Cardiac fibroblast (primary cell): ENCODE measurements at places on chromosomes 7 and 10.
A peak's percentile ranks its signal among the peaks of the same experiment; 100 is the strongest.

GRCh38 chr7:4633012-4633411 is 49.1 kb upstream of the FOXK1 start:
- peak; percentile 81 for DNase-seq

GRCh38 chr7:23434147-23434917 is 36.0 kb downstream of the IGF2BP3 start:
- DNase-seq, result no peak

- DNase-seq, result no peak
Observed at GRCh38 chr7:157499121-157499834, 162.5 kb downstream of the DNAJB6 start.

GRCh38 chr10:122459561-122460273 is 1.6 kb upstream of the HTRA1 start:
- peak; percentile 79 for DNase-seq

GRCh38 chr7:112080441-112080840 is 125.8 kb downstream of the DOCK4 start:
- DNase-seq, result peak; percentile 96

DNA sequence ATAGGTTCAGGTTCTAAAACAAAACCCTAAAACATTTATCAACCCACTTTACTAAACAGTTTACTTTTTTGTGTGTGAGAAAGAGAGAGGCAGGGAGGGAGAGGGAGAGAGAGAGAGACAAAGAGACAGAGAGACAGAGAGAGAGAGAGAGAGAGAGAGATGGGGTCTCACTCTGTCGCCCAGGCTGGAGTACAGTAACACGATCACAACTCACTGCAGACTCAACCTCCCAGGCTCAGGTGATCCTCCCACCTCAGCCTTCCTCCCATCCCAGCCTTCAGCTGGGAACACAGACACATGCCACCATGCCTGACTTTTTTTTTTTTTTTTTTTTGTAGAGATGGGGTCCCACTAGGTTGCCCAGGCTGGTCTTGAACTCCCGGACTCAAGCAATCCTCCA is 52.9 kb downstream of the PARD3 start:
- DNase-seq, result no peak

DNA sequence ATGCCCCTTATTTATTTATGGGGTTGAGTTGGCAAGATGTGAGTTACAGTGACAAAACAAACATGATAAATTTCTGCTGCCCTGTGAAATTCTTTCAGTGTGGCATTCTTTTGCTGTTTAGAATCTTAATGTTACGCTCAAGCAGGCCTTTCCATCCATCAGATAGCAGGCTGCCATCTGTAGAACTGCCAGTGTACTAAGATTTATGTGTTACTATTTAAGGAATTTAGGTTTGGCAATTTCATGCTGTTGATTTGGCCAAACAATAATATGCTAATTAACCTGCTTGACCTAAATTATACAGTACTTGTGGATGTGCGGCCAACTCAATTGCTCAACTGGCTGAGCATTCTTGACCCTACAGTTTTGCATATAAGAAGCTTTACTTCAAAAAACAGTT is 477.7 kb upstream of the TPK1 start:
- peak; percentile 1 for DNase-seq

DNA sequence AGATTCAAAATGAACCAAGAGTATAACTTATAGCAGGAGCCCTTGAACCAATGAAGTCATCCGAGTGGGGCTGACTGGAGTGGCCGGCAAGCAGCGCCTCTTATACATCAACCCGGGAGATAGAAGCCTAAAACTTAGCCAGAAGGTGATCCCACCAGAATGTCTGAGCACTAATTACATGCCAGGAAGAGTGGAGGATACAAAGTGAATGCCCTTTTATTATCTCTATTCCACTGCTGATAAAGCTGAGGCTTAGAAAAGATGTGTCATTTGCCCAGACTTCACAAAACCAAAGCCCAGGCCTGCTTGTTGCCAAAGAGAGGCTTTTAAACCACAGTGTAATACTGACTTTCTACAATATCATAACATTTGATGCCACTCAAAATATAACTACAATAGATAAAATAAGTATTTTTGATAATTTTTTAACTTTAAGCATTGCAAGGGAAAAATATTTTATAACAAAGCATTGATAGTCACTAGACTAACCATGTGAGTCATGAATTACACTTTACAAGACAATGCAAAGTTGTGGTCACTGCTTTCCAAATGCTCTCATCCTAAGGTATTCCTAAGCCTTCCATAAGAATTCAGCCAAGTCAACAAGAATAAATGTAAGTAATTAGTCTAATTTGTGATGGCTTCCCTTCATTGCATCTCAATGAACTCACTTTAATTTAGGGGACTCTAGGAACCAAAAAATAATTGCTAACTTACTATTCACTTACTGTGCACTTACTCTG is 58.6 kb upstream of the ARID5B start:
- DNase-seq, result peak; percentile 76

DNA sequence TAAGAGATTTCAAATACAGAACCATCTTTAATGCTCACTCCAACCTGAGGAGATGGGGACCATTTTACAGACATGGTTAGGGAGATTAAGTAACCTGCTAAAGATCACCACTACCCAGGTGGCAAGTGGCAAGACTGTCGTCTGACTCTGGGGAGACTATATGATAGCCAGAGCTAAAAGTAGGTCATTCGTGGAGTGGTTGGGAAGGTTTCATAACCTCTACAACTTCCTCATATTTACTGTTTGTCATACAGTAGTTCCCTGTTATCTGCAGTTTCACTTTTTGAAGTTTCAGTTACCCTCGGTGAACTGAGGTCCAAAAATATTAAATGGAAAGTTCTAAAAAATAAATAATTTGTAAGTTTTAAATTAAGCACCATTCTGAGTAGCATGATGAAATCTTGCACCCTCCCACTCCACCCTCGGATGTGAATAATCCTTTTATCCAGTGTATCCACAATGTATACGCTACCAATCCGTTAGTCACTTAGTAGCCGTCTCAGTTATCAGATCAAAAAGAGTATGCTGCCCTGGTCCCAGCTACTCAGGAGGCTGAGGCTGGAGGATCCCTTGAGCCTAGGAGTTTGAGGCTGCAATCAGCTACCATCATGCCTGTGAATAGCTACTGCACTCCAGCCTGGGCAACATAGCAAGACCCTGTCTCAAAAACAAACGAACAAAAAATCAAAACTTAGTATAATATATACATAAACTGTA is 14.9 kb upstream of the LGI1 start:
- DNase-seq, result no peak

GRCh38 chr10:82498976-82499375 is 624.0 kb downstream of the NRG3 start:
- DNase-seq, result no peak

DNA sequence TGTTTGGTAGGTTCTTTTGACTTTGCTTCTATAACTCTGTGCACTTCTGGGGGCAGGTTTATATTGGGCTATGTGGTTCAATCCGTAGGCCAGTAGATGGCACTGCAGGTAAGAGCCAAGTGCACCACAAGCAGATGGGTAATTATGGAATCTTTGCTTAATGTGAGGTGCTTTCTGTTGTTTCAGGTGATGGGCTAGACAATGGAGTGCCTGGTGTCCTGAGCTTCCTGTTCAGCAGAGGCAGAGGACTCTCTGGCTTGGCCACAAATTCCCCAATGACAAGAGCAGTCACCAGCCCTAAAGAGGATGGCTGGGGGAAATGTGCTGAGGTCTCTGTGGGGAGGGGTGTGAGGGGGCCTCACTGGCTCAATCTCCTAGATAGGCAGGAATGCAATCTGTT is 455.0 kb downstream of the CCSER2 start:
- DNase-seq, result peak; percentile 12

GRCh38 chr10:92350411-92350810 is 59.4 kb downstream of the MARCHF5 start:
- no peak for DNase-seq

- no peak for DNase-seq
Observed at GRCh38 chr10:46294641-46295220, 7.9 kb downstream of the ANTXRL start.

GRCh38 chr7:4738711-4739527 is 36.5 kb upstream of the AP5Z1 start:
- peak; percentile 95 for DNase-seq

GRCh38 chr7:20647908-20648776 is 32.7 kb downstream of the ABCB5 start:
- DNase-seq, result peak; percentile 38

- DNase-seq, result peak; percentile 34
Observed at GRCh38 chr10:122373721-122374120, 787 bp upstream of the PLEKHA1 start.

DNA sequence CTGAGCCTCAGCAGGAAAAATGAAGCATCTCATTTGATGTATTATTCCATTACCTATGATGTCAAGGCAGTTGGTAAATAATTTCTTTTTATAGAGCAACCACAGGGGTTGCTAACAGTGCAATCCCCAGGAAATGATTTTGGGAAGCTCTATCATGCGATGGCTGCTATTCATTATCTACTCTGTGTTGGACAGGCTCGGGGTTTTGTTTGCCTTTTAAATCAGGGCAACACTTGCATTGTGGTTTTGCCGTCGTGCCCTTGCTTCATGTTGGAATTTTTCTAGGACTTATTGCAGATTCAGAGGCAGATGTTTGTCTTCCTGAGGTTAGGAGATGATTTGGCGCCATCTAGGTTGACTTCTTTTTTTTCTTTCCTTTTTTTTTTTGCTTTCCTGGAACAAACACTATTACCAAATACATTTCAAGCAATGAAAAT is 128.4 kb downstream of the BICC1 start:
- peak; percentile 94 for DNase-seq

- DNase-seq, result no peak
Observed at GRCh38 chr10:31317652-31318381, 1.2 kb upstream of the ZEB1 start.

- no peak for DNase-seq
Observed at GRCh38 chr7:131183611-131184119, 144.0 kb upstream of the MKLN1 start.

- no peak for DNase-seq
Observed at GRCh38 chr7:137846549-137846826, 286 bp downstream of the DGKI start.

DNA sequence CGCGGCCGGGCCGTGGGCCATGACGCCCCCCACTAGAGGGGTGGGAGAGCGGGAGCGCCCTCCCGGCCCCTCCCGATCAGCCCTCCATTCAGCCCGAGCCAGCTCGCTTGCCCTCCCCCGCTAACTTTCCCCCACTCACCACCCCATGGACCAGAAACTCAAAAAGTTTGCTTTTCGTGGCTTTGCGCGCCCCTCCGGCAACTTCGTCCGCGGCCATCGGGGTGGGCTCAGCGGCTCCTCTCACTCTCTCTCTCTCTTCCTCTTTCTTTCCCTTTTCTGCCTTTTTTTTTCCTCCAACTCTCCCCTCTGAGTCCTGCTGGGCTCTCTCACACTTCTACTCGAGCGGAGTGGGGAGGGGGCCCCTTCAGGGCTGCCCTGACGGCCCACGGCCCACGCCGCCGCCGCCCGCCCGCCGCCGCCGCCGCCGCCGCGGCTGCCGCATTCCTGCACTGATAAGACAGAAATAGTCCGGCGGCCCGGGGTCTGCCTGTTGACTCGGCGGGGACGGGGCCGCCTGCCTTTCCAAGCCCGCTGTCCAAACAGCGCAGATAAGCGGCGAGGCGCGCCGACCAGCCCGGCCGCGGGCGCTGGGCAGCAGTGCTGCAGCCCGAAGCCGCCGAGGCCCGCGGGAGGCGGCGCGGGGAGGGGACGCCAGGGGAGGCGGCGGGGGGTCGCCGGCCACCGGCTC is at the start of gene SMARCD3:
Gene SMARCD3, minus strand, starts transcription at position 349 of the 688 bp plus-strand sequence. Its CDS starts 132 bp downstream, at position 217.
- peak; percentile 77 for DNase-seq

DNA sequence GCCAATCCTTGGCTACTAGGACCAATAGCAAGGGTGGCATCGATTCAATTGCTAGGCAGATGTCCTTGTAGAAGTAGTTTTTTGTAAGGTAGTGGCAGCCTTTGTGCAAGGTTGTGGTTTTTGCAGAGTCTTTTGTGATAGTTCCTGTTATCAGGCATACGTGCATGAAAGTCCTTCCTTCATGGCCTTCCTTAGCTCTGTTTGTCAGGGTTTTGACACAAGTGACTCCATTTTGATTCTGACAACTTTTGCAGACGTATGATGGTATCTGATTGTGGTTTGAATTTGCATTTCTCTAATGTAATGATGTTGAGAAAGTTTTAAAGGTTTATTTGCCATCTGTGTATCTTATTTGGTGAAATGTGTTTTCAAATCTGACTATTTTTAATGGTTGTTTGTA is 71.8 kb upstream of the SYPL1 start:
- DNase-seq, result no peak

GRCh38 chr7:134327896-134328295 is 11.2 kb upstream of the SLC35B4 start:
- DNase-seq, result peak; percentile 58

DNA sequence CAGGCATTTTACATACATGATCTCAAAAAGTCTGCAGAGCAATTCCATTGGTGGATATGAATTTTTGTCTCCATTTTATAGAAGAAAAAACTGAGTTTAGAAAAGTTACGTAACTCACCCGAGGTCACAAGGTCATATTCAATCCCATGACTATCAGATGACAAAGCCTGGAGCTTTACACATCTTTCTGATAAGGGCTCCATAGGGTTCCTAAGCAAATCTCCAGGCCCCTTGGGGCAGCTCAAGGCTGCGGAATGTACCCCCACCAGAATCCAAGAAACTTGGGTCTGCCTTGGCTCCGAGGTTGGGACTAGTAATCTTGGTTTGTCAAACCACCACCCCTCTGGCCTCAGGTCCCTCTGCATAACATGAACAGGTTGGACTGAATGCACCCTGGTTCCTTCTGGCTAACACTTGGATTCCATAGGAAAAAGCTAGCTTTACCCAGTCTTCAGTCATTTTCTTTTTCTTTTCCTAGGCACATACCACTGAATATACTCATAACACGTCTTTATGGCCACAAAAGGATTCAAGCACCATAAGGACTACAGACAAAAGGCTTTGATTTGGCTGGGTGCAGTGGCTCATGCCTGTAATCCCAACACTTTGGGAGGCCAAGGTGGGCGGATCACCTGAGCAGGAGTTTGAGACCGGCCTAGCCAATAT is 55.5 kb downstream of the PIP4K2A start:
- DNase-seq, result peak; percentile 61

- peak; percentile 92 for DNase-seq
Observed at GRCh38 chr10:62045765-62046521, 144.4 kb downstream of the ARID5B start.

- DNase-seq, result no peak
Observed at GRCh38 chr7:55510621-55511020, 61.7 kb downstream of the VOPP1 start.

GRCh38 chr10:30092151-30092790 is 32.9 kb upstream of the JCAD start:
- peak; percentile 22 for DNase-seq

DNA sequence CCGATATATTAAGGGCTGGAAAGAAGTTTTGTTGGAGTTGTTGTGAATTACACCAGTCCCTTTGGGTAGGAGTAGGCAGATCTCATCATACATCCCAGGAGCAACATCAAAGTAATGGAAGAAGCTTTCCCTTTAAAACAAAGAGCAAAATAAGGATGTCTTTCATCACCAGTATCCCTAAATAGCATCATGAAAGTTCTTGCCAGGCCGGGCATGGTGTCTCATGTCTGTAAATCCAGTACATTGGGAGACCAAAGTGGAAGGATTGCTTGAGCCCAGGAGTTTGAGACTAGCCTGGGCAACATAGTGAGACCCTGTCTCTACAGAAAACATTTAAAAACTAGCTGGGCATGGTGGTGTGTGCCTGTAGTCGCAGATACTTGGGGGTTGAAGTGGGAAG is 38.7 kb downstream of the LRRC20 start:
- DNase-seq, result no peak
